Activated CD4-positive, alpha-beta memory T cell treated with anti-CD3 and anti-CD28 coated beads for 36 hours (primary cell): ENCODE measurements at places on chromosomes 1 and 21.

GRCh38 chr1:25026730-25027450 is 96.8 kb upstream of the RUNX3 start:
- DNase-seq: no peak

GRCh38 chr1:223832637-223832943 is 13.2 kb downstream of the TP53BP2 start:
- DNase-seq: peak; percentile 48

GRCh38 chr1:29457496-29458368 is 221.4 kb downstream of the PTPRU start:
- DNase-seq: no peak

GRCh38 chr1:234858722-234859121 is 248.7 kb upstream of the IRF2BP2 start:
- no peak for DNase-seq

GRCh38 chr1:3651930-3652547 is at the start of gene TP73:
Gene TP73, plus strand, starts transcription at chr1:3652516. Its CDS starts 29,850 bp downstream, at chr1:3682366.
- DNase-seq: no peak

GRCh38 chr21:27024971-27025370 is 58.1 kb upstream of the ADAMTS5 start:
- no peak for DNase-seq

- no peak for DNase-seq
These were observed 64.3 kb downstream of the PRKAA2 start for GRCh38 chr1:56709269-56709880.

- DNase-seq: no peak
These were observed 37.0 kb downstream of the CCDC185 start for GRCh38 chr1:223430236-223430635.

DNA sequence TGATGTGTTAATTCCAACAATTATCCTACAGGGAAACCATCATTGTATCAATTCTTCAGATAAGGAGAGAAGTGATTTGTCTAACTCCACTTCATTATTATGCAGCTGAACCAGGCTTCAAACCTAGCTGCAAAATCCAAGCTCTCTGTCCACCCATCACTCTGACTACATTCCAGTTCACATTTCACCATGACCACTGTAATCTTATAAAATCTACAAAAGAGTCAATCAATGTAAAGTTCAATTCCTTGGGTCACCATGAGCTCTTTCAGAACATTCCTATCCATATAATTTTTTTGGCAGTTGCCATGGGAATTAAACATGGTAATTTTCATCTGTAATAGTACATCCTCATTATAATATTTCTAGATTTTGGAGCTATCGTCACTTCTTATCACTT is 100.9 kb downstream of the PLPPR5 start:
- no peak for DNase-seq

- peak; percentile 51 for DNase-seq
These were observed 7.8 kb downstream of the PTTG1IP start for GRCh38 chr21:44865561-44866280.

DNA sequence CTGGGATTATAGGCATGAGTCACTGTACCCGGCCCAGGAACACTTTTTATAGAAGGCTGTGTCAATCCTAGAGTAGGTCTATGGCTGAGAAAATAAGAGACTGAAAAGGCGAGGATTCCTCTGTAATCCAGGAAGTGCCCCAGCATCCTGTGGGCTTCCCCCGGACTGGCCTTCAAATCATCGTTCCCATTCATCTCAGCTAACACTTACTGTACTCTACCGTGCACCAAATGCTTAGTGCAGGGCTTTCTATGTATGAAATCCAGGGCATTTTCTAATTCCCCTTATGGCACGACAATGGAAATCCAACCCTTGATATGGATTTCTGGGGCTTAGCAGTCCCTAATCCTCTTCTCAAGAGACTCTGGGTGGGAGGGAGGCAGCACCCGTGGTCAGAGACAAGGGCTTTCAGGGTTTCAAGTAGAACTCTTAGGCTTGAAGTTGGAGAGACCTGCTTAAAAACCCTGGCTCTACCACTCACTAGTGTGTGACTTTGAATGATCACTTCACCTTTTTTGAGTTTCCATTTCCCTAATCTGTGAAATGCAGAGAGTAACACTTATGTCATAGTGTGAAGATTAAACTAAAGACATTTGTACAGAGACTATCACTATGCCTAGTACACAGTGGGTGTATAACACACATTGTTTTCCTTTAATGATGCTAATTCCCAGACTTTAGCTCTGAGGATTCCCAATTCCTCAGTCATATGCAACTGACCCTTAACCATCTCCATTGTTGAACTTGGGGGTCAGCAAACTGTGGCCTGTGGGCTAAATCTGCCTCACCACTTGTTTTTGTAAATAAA is 20.3 kb downstream of the MECR start:
- no peak for DNase-seq

- no peak for DNase-seq
These were observed 14.7 kb upstream of the FUCA1 start for GRCh38 chr1:23882746-23883145.

- peak; percentile 93 for DNase-seq
These were observed at the start of gene GNPAT for GRCh38 chr1:231240883-231241735. Gene GNPAT, plus strand, starts transcription at chr1:231241212. Its CDS starts 167 bp downstream, at chr1:231241379.

- no peak for DNase-seq
These were observed 5.9 kb upstream of the KIF26B start for GRCh38 chr1:245148861-245149260.

DNA sequence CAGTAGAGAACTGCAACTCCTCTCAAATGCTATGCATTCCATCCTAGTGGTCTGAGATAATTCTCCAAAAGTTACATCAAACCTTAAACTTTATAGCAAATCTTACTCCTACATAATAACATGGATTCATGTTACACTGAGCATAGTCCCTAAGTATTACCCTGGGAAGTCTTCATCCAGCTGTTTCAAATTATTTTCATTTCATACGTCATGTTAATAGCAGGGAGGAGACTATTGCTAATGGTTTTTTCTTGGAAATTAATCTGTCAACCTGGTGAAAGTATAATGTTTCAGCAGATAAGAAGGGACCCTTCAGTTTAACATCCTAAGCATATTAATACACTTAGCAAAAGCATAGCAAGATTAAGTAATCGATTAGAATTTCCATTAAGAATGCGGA is 318.1 kb downstream of the USP25 start:
- no peak for DNase-seq

DNA sequence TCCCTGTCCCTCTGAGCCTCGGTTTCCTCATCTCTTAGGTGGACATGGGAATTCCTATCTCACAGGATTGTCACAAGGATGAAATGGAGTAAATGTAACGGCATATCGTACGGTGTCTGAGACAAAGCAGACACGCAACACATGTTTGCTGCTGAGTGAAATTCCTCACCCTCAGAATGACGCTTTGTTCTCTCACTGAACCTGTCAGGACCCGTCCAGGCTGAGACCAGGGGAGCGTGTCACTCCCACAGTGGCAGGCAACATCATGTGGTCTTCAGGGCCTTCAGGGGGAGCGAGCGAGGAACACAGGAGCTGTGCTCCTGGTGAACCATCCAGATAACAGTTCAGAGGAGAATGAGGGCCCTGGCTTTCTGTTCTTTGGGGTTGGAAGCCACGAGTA is 74.2 kb downstream of the TOMM20 start:
- DNase-seq: no peak

GRCh38 chr1:230567221-230567575 is 75.1 kb upstream of the COG2 start:
- DNase-seq: no peak

DNA sequence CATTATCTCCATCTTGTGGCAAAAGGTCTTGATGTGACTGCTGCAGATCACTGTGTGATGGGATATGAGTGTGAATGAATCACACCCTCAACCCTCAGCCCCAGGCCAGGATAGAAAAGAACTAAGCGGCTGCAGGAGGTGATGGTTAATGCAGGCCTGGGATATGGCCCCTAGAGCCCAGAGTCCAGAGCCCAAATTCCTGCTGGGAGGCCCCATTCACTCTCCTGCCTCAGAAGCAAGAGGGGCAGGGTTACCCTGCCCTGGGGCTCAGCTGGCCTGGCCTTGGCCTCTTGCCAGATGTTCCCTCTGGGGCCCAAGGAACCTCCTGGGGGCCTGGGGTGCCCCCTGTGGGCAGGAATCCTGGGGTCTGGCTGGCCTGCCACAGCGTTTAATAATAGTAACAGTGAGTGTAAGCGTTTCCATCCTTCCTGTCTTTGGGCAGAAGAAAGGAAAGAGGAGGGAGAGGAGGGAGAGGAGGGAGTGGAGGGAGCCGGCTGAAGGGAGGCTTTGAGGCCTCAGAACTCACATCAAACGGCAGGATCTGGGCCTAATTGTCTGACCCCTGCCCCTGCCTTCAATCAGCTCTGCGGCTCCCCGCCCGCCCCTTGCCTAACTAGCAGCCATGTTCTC is 26.2 kb downstream of the DMAP1 start:
- DNase-seq: no peak

DNA sequence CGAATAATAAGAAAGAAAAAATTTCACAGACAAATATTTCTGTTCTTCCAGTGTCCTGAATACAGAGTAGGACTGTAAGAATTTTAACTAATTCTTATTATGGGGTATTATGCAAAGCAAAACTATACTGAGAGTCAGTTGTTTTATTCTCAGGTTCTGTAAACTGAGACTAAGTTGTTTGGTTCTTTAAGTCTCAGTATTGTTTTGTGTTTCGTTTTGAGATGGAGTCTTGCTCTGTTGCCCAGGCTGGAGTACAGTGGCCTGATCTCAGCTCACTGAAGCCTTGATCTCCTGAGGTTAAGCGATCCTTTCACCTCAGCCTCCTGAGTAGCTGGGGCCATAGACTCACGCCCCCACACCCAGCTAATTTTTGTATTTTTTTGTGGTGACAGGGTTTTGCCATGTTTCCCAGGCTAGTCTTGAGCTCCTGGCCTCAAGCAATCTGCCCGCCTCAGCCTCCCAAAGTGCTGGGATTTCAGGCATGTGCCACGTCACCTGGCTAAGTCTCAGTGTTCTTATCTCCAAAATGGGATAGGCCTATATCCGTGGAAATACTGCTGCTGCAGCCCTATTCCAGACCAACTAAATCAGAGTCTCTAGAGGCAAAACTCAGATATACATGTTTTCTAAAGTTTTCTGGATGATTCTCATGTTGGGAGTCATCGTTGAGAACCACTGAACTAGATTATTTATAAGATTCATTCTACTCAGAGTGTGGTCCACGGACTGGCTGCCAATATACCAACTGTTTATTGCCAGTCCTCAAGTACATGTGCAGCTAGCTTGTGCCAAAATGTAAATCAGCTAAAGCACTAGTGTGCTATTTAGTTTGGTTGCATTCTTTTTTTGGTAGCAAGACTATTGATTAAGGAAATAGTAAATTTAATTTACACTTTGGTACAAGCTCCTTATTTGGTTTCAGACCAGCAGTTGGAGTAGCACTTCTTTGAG is 116.6 kb downstream of the HS2ST1 start:
- no peak for DNase-seq

DNA sequence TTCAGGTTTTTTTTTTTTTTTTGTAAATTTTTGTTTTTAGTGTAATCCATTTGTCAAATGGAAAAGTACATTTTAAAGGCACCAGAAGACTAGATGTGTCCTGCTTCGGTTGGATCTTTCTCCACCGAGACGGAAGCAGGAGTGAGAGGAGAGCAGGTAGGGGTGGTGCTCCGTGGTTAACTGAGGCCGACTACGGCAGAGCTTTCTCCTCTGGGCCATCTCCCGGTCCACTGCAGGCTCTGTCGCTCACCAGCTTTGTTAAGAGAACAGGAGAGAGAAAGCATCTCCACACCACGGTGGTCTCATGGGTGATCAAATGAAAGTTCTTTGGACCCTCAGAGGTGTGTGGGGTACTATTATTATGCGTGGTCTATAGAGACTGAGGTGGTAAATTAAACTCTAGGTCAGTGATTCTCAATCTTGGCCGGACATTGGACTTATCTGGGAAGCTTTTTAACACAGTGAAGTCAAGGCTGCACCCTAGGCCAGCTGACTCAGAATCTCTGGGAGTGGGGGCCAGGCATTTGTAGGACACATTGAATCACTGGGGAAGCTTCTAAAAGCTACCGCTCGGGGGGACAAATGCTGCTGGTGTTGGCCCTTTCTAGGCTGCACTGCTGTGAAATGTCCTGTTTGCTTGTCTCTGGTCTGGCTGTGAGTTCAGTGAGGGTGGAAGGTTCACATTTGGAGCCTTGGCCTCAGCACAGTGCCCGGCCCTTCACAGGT is 25.0 kb downstream of the ABCA4 start:
- no peak for DNase-seq

DNA sequence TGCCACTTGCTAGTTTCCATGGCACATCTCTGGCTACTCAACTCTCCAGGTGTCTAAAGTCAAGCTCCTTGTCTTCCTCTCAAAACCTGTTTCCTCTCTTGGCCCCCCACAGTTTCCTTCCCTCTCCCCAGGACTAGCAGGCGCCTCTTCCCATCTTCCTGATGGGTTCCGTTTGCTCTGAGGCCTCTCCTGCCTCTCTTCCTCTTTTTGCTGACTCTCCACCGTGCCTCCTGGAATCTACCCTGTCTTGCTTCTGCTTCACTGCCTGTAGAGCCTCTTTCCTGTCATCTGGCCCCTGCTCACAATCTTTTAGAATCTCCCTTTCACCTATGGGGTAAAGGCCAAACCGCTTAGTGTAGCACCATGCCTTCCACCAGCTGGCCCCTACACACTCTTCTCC is 21.8 kb upstream of the LHX4 start:
- no peak for DNase-seq

GRCh38 chr1:93033785-93034184 is 45.3 kb upstream of the MTF2 start:
- DNase-seq: no peak

GRCh38 chr1:210397252-210397651 is 68.5 kb downstream of the HHAT start:
- no peak for DNase-seq

- DNase-seq: no peak
These were observed 146.3 kb upstream of the C8B start for GRCh38 chr1:57112148-57112547.

DNA sequence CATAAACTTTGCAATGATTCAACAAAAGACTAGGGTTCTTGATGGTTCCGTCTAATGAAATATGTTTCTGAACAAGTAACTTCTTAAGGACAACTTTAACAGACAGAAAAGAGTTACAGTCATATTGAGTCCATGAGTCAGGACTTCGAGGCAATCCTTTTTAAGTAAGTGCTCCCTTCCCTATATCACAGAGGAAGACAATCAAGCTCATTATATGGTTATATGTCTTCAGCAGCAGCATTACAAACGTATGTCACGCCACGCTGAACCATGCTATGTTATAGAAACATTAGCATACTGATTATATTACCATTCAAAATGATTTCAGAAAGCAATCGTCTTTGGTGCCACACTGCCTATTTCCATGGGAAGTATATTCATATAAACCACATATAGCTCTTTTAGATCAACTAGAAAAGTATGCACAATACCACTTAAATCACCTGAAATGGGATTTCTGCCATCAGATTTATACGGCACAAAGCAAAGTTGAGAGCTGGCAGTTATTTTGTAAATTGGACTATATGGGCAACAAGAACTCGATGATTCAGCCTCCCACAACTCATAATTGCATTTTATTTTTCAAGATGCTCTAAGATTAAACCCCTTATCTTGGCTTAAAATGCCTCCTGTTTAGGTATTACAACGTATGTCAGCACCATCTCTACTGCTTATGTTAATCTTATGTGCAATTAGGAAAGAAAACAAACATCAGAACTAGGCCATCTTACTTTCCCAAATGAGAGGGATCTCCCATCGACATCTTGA is 111.3 kb upstream of the SAMSN1 start:
- DNase-seq: no peak
